ENCODE measurements at places on chromosomes 7 and 10.

GRCh38 chr7:116955801-116956476 lies 2.6 kb downstream of the ST7 start:
- no peak for DNase-seq

GRCh38 chr7:143355450-143356385 lies 6.8 kb downstream of the FAM131B start:
- no peak for DNase-seq

GRCh38 chr10:125994601-125995000 lies 98.2 kb downstream of the FANK1 start:
- DNase-seq = no peak

DNA sequence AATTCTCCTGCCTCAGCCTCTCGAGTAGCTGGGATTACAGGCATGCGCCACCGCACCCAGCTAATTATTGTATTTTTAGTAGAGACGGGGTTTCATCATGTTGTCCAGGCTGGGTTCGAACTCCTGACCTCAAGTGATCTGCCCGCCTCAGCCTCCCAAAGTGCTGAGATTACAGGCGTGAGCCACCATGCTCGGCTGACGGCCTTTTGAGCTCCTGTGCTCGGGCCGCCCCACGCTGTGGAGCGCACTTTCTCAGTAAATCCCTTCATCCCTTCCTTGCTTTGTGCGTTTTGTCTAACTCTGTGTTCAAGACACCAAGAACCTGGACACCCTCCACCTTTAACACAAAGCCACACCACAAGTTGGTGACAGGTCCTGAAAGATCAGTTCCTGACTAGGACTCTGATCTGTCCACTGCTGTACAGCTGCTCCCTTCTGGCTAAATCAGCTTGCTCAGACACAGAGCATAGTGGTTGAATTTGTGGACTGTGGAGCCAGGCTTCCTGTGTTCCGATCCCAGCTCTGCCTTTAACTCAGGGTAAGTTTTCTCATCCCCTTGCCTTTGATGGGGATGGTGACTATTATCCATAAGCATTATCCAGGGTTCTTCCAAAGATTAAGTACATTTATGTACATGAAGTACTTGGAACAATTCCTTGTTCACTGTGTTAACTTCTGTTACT lies 20.1 kb downstream of the CHST3 start:
- DNase-seq = no peak

DNA sequence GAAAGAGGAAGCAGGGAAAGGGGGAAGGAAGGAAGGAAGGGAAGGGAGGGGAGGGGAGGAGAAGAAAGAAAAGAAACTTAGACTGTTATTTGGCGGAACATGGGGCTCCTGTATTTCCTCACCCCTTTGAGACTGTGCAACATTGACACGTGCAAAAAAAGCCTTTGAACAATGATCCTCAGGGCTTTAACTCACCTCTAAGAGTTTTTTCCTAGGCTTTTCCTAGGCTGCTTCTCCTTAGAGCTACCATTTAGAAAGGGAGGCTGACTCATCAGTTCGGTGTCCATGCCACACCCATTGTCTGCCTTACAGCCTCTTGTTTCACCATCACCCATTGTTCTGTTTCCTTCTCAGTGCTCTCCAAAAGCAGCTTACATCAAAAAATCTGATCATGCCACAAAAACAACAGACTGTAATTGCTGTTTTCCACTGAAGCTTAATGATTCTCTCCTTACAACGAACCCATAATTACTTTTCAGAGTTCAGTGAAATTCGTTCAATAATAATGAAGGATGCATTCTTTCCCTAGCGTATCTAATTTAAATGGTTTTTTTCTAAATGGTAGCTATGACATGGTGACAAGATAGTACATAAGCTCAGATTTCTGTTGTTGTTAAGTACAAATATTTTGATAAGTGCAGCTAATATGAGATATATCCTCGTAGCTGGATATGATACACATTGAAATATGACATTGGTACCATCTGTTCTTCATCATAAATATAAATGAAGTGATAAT lies 90.8 kb downstream of the PRLHR start:
- no peak for DNase-seq

DNA sequence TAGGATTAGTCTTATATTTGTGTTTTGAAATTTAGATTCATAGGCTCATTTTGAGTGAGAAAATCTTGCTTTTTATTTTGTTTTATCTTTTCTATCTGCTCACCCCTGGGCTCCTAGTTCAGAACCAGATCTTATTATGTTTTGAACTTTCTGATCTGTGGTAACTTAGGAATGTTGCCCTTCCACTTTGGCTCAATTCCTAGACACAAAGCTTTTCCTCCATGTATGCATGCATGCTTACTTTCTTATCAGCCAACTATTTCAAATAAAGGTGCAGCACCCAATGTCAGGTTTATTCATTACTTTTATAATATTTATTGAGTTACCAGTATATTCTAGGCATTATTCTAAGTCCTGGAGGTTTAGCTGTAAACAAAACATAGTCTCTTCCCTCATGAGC lies 374.8 kb upstream of the KIAA1217 start:
- DNase-seq = no peak

- no peak for DNase-seq
Observed at GRCh38 chr10:80132299-80133139, at the start of gene PLAC9. TSS of gene PLAC9 (plus strand) at chr10:80132730. CDS start at chr10:80132763, 33 bp downstream.

DNA sequence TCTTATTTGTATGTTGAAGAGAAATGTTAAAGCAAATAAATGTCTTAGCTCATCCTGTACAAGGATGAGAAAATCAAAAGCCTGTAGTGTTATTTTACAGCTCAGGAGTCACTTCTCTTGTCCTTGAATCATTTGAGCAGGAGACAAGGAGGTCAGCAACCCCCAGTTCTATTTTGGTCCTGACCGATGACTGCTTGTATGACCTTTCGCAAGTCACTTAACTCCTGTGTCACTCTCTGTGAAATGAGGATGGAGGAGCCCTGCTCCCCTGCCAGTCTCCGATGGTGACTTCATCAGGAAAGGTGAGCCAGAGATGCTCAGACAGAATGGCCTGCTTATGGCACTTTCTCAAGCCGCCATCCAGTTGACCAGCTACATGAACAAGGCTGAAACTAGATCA lies 101.0 kb downstream of the CELF2 start:
- DNase-seq = no peak

GRCh38 chr7:41699516-41699915 lies 3.4 kb downstream of the INHBA start:
- no peak for DNase-seq

DNA sequence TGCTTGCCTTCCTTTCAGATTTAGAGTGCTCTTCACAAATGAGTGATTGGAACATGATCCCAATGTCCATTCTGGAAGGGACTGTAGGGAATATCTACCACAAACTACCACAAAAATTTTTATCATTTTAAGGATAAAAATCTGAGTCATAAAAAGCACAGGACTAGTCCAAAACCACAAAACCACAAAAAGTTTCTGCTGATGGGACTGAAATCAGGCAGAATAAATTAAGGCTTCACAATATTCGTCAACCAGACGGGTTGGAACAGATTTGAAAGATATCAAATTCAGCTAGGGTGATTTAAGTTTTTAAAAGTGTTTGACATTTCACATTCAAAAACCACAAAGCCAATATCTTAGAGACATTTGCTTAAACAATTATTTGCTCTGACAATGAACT lies 100.1 kb upstream of the PTN start:
- no peak for DNase-seq

- DNase-seq = no peak
Observed at GRCh38 chr7:75968561-75969001, 25.8 kb downstream of the TMEM120A start.

GRCh38 chr10:127797339-127797738 lies 60.4 kb downstream of the FOXI2 start:
- no peak for DNase-seq

- no peak for DNase-seq
Observed at GRCh38 chr7:66099232-66099550, 15.5 kb upstream of the CRCP start.

GRCh38 chr10:18719811-18720210 lies 60.6 kb downstream of the ARL5B start:
- no peak for DNase-seq
